ENCODE measurements at places on chromosomes 4 and X.
A peak's percentile ranks its signal among the peaks of the same experiment; 100 is the strongest.

DNA sequence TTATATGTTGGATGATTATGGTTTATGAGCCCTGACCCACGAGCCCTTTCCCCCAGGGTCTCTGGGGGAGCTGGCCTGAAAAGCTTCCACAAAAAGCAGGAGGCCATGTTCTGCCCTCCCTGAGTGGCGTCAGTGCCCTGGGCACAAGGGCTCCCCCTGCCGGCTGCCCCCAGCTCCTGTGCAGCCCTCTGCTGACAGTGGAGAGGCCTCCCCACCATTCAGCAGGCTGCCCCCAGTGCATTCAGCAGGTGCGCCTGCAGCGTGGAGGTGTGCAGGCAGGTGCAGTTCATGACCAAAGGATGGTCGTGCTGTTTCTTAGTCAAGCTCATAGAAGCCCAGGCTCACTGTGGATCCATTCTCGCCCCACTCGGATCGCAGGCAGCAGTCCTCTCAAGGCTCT is 12.5 kb upstream of the S100P start:
- no peak for DNase-seq

DNA sequence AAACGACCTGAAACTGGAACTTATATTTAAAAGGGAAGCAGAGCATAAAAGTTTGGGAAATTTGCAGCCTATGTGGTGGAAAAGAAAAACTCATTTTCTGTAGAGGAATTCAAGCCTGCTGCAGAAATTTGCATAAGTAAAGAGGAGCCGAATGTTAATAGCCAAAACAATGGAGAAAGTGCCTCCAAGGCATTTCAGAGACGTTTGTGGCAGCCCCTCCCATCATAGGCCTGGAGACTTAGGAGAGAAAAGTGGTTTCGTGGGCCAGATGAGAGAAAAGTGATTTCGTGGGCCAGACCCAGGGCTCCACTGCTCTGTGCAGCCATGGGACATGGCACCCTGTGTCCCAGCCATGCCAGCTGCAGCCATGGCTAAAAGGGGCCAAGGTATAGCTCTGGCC is 361.9 kb downstream of the PCDH19 start:
- no peak for DNase-seq

DNA sequence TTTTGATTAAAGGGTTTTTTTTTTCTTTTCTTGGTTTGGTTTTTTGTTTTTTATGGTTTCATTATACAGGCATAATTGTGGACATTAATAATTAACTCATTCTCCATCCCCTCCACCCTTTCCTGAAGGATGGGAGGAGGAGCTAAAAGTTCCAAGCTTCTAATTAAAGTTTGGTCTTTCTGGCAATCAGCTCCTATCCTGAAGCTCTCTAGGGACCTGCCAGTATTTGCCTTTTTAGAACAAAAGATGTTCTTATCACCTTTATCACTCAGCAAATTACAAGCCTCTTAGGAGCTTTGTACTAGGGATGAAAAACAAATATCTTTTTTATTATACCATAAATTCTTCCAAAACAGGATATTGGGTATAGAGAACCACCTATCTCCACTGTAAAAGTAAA is 589.8 kb downstream of the PDHA2 start:
- no peak for DNase-seq

- DNase-seq = no peak
Observed at GRCh38 chr4:183098019-183098722, 886 bp upstream of the WWC2 start.

DNA sequence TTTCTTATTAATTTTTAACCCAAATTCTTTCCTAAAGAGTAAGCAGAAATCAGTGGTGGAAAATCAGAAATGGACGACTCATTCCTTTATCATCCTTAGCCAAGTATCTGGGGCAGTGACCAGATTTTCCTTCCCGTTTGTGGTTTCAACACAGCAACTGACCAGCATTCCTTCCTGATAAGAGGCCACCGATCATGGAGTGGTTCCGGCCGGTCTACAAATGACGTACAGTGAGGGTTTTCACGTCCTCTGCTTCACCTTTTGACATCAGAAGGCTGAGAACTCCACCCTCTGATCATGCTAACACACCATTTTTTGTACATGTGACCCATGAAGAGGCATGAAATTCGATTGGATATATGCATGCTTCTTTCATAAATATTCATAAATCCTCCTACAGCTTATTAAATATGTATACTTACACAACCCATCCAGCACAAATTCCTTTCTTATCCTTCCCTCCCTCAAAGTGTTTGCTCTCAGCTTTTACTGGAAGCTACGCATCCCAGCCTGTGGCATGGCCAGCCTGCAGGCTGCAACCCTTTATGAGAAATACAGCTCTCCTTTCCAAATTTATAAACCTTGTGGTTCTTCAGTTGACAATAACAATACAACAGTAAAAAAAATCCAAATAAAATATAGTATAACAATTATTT is 173.0 kb upstream of the CASK start:
- DNase-seq = no peak

DNA sequence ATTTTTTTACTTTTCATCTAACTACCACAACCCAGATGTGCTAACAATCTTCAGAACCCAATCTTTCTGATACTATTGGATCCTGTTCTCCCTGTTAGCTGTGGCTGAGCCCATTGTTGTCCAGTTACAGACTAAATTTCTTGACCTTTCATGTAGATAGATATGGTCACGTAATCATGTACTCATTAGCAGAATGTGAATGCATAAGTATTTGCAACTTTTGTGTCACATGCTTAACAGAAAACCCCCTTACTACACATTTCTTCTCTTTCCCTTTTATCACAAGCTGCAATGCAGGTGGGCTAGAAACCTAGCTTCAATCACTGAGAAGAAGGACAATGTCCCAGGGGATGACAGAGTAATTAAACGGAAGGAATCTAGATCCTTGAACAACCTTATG is 13.1 kb upstream of the FAM13A start:
- no peak for DNase-seq

- no peak for DNase-seq
Observed at GRCh38 chr4:7784131-7784870, 155.4 kb downstream of the AFAP1 start.

GRCh38 chrX:95427389-95427788 is 1257.3 kb upstream of the DIAPH2 start:
- DNase-seq = no peak

DNA sequence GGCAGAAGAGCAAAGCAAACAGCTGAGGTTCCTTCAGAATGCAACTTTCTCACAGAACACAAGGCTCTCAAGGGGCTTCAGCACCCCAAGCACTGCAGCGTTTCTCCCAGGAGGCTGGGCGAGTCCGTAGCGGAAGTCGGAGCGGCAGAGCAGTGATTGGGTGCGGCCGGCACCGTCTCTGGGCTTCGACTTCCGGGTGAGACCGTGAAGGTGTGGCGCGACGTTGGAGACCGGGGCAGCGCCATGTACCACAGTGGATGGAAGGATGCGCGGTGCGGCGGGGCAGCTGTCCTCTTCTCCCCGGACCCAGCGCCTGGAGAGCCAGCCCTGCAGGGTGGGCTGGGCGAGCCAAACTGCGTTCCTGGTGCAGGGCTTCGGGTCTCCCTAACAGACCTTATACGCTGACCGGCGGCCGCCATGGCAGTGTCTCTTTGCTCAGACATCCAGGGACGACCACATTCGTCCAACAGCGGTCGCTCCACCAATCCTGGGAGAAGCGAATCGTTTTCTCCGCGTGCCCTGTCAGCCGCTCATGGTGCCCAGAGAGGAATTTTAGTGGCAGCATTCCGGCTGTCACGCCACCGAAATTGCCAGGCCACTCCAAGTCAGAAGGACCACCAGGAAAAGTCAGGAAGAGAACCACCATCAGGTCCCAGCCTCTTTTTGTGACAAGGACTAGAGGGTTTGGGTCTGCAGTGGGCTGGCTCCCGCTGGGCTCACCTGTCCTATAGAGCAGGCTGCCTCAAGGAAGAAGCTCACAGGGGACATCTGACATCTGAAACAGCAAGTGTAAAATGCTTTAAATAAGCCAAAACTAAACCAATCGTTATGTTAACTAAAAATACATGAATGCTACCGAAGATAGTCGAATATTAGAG is 20.5 kb downstream of the TRIM61 start:
- DNase-seq = peak; percentile 41

DNA sequence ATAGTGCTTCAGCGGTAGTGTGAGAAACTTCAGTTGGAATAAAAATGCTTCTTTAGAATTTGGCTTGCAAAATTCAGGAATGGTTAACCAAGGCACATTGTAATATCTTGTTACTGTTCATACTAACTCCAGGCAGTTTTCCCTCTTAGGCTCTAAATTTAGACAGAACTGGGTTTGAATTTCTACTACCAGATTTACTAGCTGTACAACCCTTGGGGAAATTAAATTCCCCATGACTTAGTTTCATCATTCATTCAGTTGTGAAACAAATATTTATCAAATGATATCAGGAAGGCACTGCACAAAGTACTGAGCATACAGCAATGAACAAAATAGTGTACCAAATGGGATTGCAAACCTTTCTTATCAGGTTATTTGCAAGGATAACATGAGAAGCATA is 135.0 kb upstream of the IL15 start:
- DNase-seq = no peak

Measured in stimulated activated CD8-positive, alpha-beta memory T cell treated with anti-CD3 and anti-CD28 coated beads, Interleukin-7, amount 100 ng/mL, for 1 hour (primary cell).